Right hindlimb (tissue), 1 donor: ENCODE measurements at places on chromosomes 6 and 20.
A peak's percentile ranks its signal among the peaks of the same experiment; 100 is the strongest.

DNA sequence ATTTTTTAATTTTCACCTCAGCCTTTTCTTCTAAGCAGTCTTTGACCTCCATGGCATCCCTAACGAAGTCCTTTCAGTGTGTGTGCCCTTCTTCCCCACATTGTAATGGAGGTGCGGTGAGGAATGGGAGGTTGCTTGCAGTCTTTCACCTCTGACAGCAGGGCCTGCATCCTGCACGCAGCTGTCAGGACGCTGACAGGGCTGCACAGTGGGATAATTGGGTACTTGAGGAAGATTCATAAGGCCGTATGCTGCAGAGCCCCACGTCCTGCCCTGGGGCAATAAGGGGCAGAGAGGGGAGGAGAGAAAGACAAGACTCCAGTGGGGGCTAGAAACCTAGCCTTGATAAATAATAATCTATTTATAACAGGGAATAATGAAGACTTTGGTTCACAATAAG is 184.7 kb downstream of the SAMD5 start:
- no peak for DNase-seq

DNA sequence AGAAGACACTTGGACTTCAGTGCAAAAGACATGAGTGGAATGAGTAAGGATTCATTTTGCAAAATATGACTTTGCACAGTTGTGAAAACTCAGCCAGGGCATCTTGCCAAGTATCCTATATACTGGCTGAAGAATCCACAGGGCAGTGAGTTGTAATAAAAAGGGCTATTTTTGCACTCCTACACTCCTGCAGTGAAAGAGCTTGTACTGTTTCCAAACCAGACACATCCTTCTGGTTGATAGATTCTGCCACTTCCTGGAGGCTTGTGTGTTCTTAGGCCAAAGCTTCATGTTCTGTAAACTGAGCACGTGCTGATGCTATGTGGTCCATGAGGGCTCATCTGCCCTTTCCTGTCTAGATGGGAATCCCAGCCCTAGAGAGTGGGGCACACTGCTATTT is 34.9 kb downstream of the GMPR start:
- DNase-seq: peak; percentile 52

GRCh38 chr6:169931261-169931660 is 179.8 kb downstream of the ERMARD start:
- DNase-seq: no peak

DNA sequence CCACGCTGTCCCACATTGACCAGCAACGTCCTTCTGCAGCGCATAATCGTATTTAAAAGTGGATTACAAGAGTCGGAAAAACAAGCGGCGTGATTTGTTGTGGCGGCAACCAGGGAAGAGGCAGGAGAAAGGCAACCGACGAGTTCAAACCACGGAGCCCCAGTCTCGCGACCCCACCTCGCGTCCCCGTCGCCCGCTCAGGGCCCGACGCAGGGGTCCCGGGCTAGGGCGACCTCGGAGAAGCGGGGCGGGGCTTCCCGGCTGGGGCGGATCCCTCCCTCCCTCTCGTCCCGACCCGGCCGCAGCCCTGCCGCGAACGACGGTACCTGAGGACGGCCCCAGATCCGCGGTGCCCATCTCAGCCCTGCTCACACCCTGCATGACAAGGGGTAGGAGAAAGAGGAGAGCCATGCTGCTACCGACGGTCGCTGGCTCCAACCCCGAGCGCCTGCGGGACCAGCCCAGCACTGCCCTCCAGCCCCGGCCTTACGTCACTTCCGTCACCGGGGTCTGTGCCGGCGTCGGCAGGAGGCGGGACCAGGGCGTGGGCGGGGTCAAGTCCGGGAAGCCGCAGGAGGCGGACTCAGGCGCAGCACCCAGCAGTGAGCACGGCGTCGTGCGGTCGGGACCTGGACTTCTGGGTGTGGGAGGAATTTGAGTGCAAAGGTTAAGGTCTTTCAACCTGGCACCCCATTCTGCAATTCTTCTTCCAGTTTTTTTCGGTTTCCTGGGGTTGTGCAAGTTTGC is at the start of gene IFNGR1:
Gene IFNGR1, minus strand, starts transcription at position 469 of the 747 bp plus-strand sequence. Its CDS starts 58 bp downstream, at position 411.
- peak; percentile 98 for DNase-seq

DNA sequence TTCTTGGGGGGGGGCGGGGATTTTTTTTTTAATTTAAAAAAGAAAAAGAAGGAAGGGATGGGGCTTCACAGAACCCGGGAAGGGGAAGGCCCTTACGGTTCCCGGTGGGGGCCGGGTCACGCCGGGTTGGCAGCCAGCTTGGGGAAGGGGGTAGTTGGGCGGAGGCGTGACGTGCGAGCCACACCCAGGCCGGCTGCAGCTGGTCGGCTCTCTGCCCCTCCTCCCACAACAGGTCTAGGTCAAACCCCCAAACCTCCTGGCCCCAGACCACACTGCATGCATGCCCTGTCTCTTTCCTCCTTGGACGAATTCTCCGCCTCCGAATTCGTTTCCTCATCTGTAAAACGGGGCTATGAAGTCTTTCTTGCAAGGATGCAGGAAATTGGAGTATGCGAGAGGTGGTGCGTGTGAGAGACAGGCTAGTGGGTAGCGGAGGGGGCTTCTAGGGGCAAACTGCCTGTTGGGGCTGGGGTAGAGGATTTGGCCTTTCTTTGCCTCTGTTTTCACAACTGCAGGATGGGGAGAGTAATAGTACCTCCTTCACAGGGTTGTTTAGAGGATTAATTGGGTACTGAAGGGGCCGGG is 828 bp downstream of the HCK start:
- no peak for DNase-seq

DNA sequence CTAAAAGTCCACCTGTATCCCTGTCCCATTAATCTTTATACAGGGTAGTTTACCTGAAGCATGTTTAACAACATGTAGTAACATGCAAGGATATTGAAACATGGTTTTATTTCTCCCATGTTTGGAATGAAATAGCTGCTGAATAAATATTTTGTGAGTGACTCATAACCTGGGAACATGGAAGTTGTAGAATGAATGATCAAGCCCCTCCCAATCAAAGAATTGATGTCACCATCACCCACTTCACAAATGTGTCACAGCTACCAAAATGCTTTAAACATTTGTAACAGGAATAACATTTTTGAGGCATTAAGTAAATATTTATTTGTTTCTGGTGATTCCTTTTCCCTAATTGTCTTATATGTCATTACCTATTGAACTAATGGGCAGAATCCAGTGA is 58.9 kb upstream of the TNFAIP3 start:
- no peak for DNase-seq

GRCh38 chr6:64252256-64252655 is 616.7 kb downstream of the PHF3 start:
- DNase-seq: no peak

DNA sequence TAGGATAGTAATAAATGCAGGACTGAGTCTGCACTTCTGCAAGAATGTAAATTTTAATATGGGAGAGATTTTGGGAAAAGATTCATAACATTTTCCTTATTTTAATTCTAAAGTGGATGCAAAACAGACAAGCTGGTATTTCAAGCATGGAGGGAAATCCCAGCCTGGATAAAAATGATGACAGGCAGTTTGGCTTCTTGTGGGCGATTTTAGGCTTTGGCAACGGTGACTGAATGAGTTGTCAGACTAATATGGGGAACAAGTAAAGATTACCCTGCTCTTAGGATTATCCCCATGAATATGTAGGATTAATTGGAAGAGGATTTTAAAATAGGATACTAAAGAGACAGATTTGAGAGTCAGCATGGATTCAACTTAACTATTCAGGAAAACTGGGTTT is 21.0 kb downstream of the OGFRL1 start:
- DNase-seq: no peak

- DNase-seq: no peak
Measured at GRCh38 chr6:143264379-143264778, 186.1 kb downstream of the ADAT2 start.

GRCh38 chr6:108874470-108875160 is 26.4 kb downstream of the ARMC2 start:
- no peak for DNase-seq

DNA sequence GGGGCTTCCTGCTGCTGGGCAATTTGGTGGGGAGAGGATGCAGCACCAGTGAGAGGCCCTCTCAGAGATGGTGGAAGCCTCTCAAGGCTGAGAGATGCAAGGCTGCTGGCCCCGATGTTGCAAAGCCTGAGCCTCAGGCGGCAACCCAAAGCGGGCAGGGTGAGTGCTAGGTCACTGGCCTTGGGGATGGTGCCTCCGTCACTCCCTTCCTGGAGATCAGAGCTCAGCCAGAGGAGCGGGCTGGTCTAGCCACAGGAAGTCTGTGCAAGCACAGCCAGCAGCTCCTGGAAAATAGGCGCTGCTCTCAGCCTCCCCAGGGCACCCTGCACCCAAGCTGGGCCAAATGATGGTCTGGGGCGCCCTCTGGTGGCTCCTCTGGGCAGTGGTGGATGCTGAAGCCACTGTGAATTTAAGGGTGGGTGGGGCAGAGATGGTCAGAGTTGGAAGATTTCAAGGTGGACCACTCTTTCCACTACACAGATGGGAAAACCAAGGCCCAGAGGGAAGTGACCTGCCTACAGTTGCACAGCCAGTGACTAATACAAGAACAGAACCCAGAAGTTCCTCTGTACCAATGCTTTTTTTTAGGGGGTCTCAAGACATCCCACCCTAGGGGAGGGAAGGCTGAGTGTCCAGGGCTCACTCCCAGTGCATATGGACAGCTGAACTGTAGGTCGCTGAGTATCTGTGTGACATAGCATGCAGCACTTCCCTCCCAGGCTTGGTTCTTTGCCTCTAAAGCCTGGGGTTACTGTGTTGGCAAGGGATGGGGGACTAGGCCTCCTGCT is 20.8 kb downstream of the C20orf203 start:
- peak; percentile 88 for DNase-seq

DNA sequence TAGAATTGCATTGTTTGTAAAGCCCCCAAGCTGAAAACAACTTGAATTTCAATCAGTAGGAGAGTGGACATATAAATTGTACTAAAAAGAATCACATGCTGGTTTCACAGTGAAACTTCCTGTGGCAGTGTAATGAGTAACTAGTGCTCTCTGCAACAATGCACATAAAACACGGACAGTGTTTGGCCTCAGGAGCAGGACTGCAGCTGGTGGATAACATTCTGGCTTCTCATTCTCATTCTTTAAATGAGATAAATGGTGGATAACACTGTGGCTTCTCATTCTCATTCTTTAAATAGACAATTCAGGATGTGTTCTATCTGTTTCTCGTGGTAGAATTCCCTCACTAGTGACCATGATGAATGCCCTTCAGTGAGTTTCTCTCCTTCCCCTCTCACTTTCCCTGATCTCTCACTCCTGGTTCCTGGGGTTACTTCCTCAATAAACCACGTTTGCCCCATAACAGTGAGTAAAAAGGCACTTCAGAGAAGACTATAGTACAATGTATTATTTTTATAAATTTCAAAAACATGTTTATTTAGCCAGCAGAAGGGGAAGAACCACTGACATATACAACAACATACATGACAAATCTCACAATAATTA is 59.9 kb downstream of the SLC22A2 start:
- DNase-seq: no peak

DNA sequence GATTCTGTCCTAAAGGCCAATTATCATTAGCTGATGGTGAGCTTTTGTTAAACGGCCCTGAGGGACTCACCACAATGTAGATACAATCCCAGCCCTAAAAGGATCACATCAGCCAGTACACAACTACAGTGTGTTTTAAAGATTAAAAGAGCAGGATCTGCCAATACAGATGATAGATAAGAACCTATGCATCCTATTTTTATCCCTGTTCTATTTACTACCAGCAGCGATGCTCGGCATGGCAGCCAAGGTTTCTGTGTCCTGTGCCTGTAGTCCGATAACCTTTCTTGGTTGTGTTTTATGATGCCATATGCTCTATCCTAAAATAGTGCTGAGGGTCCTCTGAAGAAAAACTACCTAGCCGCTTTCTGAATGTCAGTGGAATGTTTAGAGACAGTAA is 289.4 kb downstream of the PHACTR1 start:
- no peak for DNase-seq

- no peak for DNase-seq
Measured at GRCh38 chr6:67639161-67639560, 995.9 kb upstream of the ADGRB3 start.

GRCh38 chr6:15511248-15512125 is 151.3 kb downstream of the DTNBP1 start:
- DNase-seq: no peak

- no peak for DNase-seq
Measured at GRCh38 chr6:136579800-136580199, 29.6 kb upstream of the MAP7 start.

- DNase-seq: no peak
Measured at GRCh38 chr6:5854899-5855298, 151.8 kb downstream of the NRN1 start.

DNA sequence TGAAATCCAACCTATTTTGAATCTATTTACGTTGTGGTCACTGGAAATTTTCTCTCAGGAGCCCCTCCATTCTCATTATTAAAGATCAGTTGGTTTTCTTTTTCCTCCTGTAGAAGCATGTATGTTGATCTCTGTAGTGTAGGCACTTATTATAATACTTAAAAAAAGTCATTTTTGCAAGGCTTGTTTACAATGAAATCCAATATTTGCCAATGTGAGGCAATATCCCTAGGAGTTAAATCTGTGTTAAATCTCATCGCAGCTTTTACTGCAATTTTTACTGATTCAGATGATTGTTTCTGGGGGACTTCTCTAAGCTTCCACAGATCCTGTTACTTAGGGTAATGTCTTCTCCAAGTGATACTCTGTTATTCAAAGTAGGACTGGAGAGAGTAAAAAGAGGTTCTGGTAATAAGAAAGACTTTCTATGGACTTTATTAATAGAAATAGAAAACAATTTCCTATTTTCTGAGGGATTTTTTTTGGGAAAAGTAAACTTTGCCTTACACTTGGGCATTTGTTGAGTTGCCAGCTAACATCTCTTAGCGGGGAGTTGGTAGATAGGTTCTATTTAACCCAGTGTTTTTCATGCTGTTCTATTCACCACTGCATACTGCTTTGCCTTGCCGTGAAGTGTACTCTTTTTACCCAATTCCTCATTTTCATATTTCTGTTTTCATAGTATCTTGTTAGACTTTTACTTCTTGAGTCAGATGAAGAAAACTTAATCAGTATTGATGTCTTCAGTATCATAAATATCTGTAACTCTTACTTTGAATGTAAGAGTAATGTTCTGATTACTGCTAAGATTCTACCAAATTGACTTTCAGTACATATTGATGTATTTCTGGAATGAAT is 48.6 kb downstream of the CDKAL1 start:
- DNase-seq: no peak

DNA sequence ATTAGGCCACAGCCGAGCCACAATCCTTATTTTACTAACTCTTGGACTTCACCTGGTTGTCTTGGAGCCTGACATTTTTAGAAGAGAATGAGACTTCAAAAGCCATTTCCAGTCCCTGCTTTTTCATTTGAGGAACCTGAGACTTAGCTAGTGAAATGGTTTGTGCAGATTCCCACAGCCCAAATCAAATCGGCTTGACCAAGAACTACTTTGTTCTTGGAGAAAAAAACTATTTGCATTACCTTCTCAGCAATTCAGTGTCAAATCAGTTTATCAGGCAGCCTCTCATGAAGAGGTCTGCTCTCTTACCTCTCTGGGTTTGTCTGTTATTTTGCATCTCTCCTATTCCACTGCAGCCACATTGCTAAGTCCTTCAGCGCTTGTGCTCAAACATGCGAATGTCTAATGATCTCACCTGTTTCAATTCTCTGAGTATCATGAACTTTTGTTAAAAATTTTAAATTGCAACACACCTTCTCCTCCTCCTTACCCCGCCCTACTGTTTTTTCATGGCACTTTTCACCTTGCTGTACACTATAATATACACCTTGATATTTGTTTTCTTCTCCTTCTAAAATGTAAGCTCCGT is 573 bp upstream of the IFNGR1 start:
- no peak for DNase-seq
